ENCODE measurements at places on chromosomes 2 and 18.

DNA sequence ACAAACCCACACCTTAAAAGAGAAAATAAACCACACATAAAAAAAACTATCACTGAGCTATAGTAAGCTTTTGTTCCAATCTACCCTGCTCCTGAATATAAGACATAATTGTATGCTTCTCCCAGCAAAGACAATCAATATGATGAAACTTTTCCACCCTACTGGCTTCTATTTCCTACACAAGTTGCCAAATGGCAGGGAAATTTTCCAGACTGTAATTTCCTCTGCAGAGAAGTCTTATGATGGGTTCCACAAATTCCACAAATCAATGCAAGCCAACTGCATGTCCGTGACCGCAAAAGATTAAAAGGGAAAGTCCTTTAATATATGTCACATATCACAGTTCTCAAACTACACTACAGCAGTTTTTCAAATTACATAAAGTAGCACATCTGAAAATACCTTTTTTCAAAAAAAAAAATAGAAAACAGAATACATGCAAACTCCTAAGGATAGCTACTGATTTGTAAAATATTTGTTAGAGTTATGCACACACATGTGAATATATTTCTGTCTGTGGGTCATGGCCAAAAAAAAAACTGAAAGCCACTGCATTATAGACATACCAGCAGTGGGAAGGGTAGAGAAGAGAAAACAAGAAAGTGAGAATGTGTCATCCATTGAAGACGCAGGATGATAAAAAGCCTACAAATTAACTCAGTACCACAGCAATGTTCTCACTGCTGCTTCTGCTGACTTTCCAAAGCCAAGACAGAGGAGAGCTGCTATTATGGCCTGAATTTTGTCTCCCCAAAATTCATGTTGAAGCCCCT lies 61.4 kb downstream of the RPL31 start:
- DNase-seq = no peak

DNA sequence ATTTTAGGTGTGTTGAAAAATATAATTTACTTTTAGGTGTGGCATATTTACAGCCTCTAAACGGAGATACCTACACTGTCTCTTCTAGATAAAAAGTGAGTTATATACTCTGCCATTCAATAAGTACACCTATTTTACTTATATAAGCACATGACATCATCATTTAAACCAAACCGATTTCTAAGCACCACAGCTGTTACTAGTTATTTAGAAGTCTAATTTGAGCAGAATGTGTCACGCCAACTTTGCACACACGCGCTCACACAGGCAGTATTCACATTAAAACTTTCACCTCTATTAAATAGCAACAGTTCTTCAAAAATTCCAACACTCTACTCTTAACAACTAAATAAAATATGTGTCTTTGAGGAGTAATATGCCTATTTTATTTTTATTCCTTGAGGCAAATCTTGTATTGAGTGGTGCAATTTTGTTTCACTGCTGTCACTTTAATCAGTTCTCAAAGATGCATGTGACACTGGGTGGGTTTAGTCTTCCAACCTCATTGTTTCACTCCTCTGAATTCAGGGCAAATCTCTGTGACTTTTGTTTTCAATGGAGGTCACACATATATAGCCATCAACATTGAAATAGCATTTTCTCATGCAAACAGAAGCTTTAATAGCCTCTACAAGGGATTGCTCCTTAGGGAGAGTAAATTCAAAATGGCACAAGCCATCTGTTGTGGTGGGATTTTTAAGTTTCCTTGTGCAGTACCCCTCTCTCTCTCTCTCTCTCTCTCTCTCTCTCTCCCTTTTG lies 721.0 kb downstream of the PLCL1 start:
- DNase-seq = no peak

DNA sequence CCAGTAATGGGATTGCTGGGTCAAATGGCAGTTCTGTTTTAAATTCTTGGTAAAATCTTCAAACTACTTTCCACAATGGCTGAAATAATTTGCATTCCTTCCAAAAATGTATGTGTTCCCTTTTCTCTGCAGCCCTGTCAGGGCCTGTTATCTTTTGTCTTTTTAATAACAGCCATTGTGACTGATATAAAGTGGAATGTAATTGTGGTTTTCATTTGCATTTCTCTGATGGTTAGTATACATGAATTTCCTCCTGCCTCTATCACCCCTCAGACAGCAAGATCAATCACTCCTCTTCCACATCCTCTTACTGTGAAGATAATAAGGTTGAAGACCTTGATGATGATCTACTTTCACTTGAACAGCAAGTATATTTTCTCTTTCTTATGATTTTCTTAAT lies 304.8 kb upstream of the FSIP2 start:
- no peak for DNase-seq

DNA sequence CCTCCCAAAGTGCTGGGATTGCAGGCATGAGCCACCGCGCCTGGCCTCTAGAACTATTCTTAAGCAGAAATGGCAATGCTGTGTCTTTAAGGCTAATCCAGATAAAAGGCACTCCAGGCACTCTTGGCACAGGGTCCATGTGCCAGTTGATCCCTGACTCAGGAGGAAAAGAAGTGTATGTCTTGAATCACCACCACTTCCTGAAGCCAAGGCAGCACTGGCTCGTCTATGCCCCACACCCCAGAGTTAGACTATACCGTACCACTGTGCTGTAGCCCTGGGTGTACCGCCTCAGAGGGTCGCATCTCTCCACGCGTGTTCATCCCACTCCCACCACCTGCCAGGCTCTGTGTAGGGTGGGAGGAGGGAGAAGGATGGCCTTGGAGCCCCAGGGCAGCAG lies 9.0 kb downstream of the TNFRSF11A start:
- no peak for DNase-seq

DNA sequence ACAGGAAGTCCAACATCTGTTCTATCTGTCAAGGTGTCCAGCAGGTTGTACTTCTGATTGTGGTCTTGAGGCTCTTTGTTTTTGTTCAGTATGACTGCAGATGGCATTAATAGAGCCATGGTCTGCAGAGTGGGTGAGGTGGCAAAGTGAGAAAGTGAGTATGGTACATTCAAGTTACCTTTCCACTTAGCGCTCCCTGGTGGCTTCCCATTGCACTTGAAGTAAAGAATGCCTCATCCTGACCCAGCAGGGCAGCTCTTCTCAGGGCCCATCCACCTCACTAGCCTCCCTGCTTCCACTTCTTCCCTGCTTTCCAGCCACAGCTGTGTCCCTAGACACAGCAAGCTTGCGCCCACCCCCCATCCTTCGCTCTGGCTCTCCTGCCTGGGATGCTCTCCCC lies 148.0 kb upstream of the ALPP start:
- DNase-seq = no peak

All from cortex of kidney (tissue), 1 donor.